ENCODE measurements at places on chromosomes 7 and 10. TPM values are rescaled to one million over a fixed set of nuclear protein-coding genes. Genes with fewer than 3 reads are reported as not detected.

The MEST gene
- 3.5 TPM for total RNA-seq

The FAM25G gene
- total RNA-seq, result not detected

The CNNM2 gene
- total RNA-seq, result 8.1 TPM

The TAS2R5 gene
- total RNA-seq, result 0.99 TPM

The ANKRD22 gene
- 0.45 TPM for total RNA-seq

The TFR2 gene
- 13.1 TPM for total RNA-seq

The DYNC1I1 gene
- not detected for total RNA-seq

The PTPRE gene
- 24.5 TPM for total RNA-seq

The ADRB1 gene
- total RNA-seq, result 0.29 TPM

The HOXA9 gene
- total RNA-seq, result not detected

The OR6V1 gene
- not detected for total RNA-seq

The DRGX gene
- total RNA-seq, result not detected

DNA sequence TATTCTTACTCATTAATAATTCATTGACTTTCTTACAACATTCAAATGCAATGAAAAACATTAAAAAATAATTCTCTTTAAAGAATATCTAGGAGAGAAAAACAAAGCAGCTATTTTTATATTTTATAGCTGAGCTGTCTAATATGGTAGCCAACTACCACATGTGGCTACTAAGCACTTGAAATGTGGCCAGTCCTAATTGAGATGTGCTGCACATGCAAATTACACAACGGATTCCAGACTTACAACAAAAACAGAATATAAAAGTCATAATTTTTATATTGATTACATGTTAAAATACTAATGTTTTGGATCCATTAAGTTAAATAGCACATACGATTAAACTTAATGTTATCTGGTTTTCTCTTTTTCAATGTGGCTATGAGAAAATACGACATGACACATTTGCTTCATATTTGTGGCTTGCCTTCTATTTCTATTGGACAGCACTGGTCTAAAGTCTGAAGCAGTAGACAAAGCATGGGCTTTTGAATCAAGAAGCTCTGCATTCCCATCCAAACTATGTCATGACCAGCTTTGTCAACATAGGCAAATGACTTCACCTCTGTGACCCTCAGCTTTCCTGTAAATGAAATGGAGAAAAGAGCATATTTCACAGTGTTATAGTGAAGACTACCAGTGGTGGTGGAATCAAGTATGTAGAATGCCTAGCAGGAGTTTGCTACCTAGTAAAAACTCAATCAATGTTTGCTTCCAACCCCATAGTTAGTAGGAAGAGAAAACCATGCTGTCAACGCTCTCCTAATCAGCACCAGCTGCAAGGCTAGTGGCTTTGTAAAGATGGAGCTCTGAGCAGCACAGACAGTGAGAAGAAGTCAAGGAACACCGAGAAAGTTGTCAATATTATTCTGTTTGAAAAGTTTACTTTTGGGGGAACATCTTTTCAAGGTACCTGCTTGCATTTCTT lies 37.1 kb upstream of the GDF10 start:
- no peak for DNase-seq

DNA sequence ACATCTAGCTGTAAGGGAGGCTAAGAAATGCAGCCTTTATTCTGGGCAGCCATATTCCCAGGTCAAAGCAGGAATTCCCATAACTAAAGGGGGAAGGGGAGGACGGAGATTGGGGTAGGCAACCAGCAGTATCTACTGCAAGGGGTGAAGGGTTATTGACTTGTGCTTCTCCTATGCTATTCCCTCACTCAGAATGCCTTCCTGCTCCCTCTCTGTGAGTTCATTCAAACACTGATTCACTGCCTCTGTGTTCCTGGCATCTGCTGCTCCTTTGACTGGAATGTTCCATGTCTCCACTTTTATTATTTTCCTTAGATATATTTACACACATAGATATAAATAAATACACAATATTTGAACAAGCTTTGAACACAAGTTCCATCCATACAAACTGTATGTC lies 11.1 kb downstream of the HTR7 start:
- no peak for DNase-seq

DNA sequence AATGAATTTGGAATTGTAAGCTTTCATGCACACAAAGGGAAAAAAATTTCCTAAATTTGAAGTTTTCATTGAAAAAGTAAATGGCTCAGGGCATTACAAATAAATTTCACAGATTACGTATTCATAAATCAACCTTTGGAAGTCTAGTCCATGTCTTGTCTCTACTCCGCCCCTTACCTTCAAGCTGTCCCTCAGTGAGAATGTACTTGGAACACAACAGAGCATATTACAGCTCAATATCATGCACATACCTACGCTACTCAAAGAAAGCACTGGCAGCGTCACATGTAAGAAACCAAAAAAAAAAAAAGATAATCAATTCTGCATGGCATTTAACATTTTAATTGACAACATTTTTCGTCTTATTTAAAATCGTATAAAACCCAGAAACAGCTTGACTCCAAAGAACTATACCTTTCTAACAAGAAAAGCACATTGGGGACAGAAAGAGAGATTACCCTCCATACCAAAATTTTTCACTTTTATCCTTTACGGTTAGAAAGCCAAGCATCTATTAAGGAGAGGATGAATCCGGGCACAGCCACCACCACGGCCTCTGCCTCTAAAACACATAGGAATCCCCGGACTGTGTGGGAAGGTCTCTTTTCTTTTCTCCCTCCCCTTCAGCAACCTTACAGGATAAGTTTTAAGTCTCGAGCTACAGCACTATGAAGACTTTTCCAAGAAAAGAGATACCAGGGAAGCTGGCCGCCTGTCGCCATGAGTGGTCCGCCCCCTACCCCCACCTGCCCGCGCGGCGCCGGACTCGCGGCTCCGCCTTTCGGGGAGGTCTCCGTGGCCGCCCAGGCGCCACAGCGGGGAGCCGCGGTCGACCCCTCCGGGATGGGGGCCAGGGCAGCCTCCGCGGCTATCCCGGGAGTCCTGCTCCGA lies 1.1 kb downstream of the JMJD1C start:
- DNase-seq, result no peak

DNA sequence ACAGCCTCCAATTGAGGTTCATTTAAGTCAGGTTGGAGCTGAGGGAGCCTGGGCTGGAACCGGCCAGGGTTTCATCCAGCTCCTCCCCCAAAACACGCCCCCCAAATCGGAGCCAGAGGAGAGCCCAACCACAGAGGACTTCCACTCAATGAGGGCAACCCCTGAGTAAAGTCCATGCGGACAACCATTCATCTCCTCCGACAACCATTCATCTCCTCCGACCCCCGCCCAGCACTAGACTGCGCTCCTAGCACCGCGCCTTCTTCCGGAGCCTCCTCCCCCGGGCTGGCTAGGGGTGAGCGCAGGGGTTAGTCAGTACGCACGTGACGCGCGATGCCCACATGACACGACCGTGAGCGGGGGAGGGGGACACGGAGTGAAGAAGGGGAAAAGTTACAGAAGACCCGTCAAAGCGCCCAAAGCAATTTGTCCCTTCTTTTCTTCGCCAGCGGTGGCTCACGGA lies 1.4 kb downstream of the MAGI2 start:
- no peak for DNase-seq

GRCh38 chr10:60717852-60718251 lies 60.4 kb upstream of the CDK1 start:
- DNase-seq, result no peak

- DNase-seq, result no peak
Measured at GRCh38 chr7:32221736-32222135, 151.5 kb upstream of the PDE1C start.

DNA sequence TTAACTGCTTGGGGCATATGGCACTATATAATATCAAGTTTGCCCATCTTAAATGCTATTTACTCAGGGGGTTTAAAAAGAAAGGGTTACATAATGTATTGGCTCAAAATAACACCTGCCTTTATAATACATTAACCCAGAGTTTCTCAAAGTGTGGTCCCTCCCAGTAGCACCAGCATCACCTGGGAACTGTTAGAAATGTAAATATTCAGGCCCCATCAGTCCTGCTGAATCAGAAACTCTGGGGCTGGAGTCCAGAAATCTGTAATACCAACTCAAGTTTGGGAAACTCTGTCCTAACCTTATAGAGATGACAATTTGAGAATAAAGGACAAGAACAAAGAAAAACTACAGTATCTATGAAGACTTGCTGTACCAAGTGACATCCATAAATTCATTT lies 270.7 kb downstream of the PARD3 start:
- no peak for DNase-seq

- no peak for DNase-seq
Measured at GRCh38 chr7:7746458-7746857, 28.1 kb upstream of the RPA3 start.

- no peak for DNase-seq
Measured at GRCh38 chr7:158266426-158266816, 321.2 kb downstream of the PTPRN2 start.

- no peak for DNase-seq
Measured at GRCh38 chr10:132844069-132844809, 58.3 kb upstream of the NKX6-2 start.

- DNase-seq, result no peak
Measured at GRCh38 chr7:106418526-106418925, 133.7 kb upstream of the NAMPT start.

DNA sequence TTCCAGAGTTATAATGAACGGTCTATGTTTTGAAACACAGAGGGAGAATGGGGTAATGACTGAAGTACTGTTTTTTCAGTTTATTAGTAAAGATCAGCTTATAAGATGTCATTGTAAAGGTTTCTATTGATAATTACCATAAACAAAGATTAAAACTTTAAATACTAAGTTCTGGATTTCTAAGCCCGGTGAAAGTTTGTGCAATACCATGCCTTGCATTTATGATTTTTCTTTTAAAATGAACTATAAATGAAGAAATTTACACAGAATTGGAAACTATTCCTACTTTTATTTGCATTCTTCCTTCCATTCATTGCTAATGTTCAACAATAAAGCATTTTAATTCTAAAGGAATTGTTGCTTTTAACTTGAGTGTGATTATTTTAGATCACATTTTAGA lies 4.9 kb downstream of the MEOX2 start:
- no peak for DNase-seq

- no peak for DNase-seq
Measured at GRCh38 chr10:100130831-100131230, 49.2 kb upstream of the CPN1 start.

GRCh38 chr10:126199221-126199998 lies 188.9 kb downstream of the ADAM12 start:
- no peak for DNase-seq

DNA sequence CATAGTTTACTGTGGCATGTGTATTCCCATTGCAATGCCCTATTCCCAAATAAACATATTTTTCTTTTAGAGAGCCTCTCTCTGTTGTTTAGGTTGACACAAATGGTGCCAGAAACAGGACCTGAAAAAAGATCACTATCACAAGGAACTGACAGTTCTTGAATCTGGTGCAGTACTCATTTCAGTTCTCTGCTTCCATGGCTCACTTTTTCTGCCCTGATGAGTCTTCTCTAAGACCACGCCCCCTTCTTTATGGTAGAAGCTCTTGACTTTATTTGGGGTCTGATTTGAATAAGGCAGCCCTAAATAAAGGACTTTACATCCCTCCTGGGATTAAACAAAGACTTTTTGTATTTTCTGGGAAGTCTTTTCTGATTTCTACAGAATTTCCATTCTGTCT lies 3.5 kb upstream of the CCDC126 start:
- DNase-seq, result no peak

DNA sequence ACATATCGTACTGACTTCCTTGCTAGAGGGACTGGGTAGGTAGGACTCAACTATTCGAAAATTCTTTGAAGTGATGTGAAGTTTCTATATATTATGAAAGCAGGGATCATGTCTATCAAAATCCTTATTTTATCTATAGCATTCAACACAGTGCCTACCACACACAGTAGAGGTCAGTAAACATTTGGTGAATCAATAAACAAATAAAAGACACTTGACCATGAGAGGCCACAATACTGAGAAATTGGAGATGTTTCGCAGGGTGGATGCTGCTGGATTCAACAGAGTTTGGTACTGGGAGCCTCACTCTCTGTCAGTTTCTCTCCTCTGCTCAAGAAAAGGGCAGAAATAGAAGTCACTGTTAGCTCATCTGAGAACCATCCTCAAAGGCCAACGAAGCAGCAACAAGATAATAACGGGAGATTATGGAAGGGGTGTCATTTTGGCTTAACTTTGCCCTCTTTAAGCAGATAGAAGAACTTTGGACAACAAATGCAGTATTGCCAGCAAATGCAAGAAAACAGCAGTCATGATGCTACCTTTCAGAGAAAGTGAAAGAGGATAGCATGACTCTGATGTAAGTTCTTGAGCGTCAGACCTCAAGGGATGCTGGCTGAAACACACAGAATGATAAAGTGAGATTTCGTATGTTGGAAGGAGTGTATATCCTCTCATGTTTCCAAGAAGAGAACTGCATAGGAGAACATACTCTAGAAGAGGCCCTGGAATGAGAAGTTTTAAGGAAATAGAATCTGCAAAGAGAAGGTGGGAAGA lies 107.6 kb downstream of the SEMA3E start:
- no peak for DNase-seq

DNA sequence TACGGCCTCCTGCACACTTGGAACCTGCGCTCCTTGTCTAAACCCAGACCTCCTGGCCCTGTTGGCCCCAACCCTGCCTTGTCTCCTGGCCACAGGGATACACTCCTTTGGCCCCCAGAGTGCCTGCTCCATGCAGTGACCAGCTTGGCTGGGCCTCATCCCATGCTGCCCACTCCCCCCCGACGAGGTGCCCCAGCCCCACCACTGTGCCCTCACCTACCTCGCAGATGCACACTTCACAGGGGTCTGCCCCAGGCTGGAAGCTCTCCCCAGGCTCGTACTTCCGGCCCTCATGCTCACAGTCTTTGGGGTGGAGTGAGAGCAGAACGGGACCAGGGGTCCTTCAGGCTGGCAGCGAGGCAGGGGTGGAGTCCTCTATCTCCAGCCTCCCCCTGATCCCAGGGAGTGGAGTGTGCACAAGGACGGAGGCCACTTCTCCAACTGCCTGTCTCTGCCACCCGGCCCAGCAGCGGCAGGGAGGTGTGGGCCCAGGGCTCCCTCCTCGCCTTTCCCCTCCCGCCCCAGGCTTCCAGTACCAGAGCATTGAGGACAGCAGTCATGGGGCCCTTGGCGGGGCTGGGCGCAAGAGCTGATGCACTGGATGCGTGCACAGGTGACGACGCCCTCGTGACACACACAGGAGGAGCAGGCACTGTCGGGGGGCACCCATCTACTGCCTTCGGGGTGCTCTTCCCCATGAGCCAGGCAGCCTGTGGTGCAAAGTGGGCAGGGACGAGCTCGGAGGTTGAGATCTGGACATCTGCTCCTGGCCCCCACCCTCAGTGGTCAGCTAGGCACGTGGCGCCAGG lies 22.1 kb downstream of the ATP6V1F start:
- no peak for DNase-seq

DNA sequence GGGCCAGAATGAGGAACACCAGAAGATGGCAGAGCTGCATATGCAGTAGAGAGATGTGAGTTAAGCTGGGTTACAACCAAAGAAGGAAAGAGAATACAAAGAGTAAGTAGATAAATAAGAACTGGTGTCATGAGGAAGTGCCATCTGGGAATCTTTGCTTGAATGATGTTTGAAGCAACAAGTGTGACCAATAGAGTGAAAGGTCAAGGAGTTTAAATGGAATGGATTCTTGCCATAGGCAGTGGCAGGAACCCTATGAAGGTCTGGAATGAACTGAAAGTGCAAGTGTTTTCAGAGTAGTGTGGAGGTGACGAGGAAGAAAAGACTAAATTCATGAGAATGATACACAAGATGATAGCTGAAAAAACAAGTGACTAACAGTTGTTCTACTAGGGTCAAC lies 21.6 kb downstream of the MEST start:
- no peak for DNase-seq

GRCh38 chr7:134737566-134738345 lies 41.7 kb upstream of the CALD1 start:
- no peak for DNase-seq

GRCh38 chr7:157006205-157006747 lies 4.2 kb downstream of the MNX1 start:
- DNase-seq, result no peak

- no peak for DNase-seq
Measured at GRCh38 chr7:152925412-152926147, 166.0 kb downstream of the ACTR3B start.
